ENCODE measurements at places on chromosomes 7 and 10.

DNA sequence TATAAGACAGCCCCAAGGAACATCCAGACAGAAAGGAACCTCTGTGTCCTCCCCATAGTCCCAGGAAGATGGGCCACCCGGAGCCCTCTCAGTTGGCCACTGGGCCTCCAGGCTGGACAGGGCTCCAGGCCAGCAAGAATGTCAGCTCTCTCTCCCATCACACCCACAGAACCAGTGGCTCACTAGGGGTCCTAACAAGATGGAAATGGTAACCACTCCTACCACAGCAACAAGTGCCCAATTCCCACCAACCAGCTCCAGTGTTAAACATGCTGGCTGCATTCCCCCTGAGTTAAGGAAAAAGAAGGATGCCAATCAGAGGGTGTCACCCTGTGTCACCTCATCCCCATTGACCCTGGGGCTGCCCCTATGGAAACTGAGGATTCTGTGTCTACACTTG is 333.0 kb downstream of the GRID1 start:
- DNase-seq: no peak

- DNase-seq: peak; percentile 51
Observed at GRCh38 chr7:66043681-66044497, 31.7 kb upstream of the ASL start.

DNA sequence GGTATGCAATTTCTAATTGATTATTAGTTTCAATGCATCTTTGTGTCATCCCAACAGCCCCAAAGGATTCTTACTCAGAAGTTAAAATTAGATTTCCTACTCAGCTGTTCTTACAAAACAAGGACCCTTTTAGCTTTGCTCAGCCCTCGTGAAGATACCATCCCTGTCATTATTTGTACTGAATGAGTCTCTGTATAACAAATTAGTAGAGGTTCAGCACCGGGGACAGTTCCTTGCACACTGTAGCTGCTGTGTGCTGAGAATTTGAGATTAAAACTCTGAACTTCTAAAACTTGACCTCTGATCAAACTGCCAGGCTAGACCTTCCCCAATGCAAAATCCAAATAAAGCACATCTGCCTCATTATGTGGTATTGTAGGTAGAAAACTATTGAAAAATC is 299.1 kb downstream of the LHFPL3 start:
- peak; percentile 12 for DNase-seq

DNA sequence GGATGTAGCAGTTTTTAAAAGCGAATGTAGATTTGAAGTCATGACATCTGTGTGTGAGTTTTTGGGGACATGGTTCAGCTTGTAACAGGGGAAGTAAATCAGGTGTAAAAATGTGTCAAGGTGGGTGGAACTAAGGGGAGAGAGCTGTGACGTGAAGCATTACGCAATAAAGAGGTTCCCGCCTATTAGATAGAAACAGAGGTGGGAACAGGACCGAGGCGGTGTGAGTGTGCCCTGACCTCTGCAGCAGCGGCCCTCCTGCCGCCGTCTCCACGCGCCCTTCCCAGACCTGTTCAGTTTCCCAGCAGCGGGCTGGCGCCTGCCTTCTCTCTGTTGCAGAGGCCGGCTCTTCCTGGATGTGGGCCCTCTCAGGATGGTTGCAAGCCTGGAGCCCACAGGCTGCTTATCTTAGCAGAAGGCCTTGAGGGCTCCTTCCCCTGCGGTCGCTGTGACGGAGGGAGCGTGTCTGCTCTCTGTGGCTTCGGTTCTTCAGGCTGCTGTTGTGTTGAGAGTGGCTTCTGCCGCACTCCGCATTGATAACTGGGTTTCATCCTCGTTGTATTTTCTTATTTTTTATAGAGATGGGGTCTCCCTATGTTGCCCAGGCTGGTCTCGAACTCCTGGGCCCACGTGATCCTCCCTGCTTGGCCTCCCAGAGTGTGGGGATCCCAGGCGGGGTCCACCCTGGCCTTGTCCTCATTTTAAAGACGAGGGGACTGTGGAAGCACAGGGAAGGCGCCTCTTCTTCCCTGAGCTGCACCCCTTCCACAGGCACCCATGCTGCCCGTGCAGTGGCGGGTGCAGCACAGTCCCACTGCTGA is 65.0 kb downstream of the DNAJB6 start:
- DNase-seq: no peak

DNA sequence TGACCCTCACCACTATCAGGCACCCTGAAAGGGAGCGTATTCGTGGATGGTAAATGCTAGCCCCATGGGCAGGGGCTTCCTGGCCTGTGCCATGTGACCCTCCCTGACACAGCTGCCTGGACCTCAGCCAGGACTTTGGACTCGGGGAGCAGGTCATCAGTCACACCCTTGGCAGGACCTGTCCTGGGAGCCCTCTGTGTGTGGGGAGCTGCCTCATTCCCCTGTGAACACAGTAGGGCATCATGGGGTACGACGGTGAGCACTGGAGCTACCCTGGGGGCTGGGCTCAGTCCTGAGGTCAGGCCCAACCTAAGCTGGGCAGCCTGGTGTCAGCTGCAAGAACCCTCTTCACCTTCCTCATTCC is 129.3 kb upstream of the FAM20C start:
- no peak for DNase-seq

DNA sequence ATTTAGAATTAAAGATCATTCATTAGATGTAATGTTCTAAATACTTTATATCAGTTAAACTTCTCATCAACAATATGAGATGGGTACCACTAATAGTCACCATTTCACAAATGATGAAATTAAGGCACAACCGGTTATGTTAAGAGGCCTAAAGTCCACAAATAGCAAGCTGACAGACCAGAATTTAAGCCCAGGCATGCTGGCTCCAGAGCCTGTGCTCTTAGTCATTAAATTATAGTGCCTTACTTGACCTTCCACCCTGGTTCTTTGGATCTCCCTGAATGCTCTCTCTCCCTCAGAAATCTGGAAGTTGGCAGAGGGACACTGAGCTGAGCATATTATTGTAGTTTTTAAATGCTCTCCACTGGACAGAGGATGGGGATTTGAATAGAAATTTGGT is 3.6 kb downstream of the LIPN start:
- DNase-seq: no peak

Measured in brain (organoid and tissue), 16 donors.